Immature natural killer cell (primary cell): ENCODE measurements at places on chromosomes 2 and 18. TPM values are rescaled to one million over a fixed set of nuclear protein-coding genes. Genes with fewer than 3 reads are reported as not detected.

DNA sequence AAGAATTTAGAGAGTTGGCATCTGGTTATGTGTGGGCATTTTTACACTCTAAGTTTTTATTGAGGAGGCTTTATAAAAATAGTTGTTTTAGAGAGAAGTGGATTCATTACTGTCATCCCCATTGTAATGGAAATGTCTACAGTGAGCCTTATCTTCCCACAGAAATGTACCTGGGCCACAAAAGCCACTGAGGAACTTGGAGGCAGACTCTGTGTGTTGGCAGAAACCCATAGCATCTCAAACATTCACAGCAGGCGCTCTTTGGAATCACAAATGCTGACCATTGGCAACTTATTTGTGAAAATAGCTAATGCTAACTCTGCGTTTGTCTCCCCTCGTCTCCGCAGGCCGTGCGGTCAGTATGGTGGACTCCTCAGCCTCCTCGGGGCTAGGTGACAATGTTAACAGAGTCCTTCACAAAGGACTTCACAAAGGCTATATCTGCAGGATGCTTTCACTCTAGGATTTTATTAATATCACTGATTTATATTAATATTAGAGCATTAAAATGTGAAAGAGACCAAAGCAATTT, 689.1 kb upstream of the POU3F3 start:
- no peak overlapping the region for H3K27ac ChIP-seq
- DNase-seq: no peak
- no peaks in the 10 kb centered on the region for H3K4me1 ChIP-seq
- no peaks in the 10 kb centered on the region for H3K27me3 ChIP-seq
- H3K36me3 ChIP-seq: no peaks in the 10 kb centered on the region
- no peak overlapping the region for H3K4me3 ChIP-seq

DNA sequence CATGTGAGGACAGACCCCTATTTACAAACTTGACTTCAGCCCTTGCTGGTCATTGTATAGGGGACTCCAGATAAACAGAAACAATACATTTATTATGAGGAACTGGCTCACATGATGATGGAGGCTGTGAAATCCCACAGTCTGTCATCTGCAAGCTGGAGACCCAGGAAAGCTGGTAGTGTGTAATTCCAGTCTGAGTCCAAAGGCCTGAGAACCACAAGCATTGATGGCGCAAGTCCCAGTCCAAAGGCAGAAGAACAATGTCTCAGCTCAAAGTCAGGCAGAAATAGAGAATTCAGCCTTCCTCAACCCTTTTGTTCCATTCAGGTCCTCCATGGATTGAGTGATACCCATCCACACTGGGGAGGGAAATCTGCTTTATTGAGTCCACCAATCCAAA, 28.1 kb upstream of the SPP2 start:
- peaks cover 4% of the 10 kb centered on the region for H3K36me3 ChIP-seq
- H3K27ac ChIP-seq: no peak overlapping the region
- no peak for DNase-seq
- H3K4me3 ChIP-seq: no peak overlapping the region

GRCh38 chr2:138708682-138709241, 71.4 kb downstream of the NXPH2 start:
- no peak overlapping the region for H3K27ac ChIP-seq
- H3K4me3 ChIP-seq: no peak overlapping the region
- no peaks in the 10 kb centered on the region for H3K4me1 ChIP-seq
- no peak for DNase-seq
- no peaks in the 10 kb centered on the region for H3K27me3 ChIP-seq
- H3K36me3 ChIP-seq: no peaks in the 10 kb centered on the region

DNA sequence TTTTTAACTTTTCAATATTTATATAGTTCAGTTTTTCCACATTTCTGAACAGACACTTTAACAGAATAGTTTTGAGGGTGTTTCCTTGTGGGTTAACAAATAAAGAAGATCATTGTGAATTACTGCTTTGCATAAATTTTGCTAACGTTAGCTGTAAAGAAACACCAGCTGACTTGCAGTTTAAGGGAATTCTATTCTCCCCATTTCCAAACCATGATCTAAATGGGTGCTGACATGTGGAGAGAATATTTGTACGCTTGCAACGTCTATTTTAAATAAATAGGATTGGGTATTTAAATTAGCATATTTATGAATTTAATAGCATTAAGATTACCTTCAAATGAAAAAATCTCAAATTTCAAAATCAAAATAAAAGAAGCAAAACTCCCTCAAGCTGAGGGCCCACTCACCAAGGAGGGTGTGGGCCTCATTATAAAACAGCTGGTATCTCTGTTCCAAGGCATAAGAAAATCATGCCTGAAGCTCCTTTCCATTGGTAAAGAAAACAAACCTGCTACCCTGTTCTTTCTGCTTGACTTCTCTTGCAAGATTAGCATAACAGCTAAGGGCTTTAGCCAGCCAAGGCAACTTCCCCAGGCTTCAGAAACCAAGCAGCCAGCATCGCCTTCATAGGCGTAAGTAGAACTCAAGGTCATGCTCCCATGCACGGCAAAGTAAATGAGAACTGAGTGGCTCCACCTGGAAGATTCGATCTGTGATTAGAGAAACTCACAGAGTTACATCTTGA, 3.2 kb downstream of the MRO start:
- H3K4me3 ChIP-seq: no peak overlapping the region
- H3K36me3 ChIP-seq: no peaks in the 10 kb centered on the region
- H3K4me1 ChIP-seq: no peaks in the 10 kb centered on the region
- no peak overlapping the region for H3K27ac ChIP-seq
- DNase-seq: no peak

- H3K4me1 ChIP-seq: no peaks in the 10 kb centered on the region
- no peak overlapping the region for H3K4me3 ChIP-seq
- H3K27ac ChIP-seq: no peak overlapping the region
- DNase-seq: no peak
- no peaks in the 10 kb centered on the region for H3K27me3 ChIP-seq
Measured at GRCh38 chr18:66558773-66559172, 45.1 kb downstream of the CDH19 start.

- H3K27me3 ChIP-seq: peaks cover 5% of the 10 kb centered on the region
- no peak overlapping the region for H3K27ac ChIP-seq
- H3K4me1 ChIP-seq: peaks cover 9% of the 10 kb centered on the region
- DNase-seq: no peak
- no peak overlapping the region for H3K4me3 ChIP-seq
- H3K36me3 ChIP-seq: no peaks in the 10 kb centered on the region
Measured at GRCh38 chr2:38147333-38148121, 71.6 kb upstream of the CYP1B1 start.

DNA sequence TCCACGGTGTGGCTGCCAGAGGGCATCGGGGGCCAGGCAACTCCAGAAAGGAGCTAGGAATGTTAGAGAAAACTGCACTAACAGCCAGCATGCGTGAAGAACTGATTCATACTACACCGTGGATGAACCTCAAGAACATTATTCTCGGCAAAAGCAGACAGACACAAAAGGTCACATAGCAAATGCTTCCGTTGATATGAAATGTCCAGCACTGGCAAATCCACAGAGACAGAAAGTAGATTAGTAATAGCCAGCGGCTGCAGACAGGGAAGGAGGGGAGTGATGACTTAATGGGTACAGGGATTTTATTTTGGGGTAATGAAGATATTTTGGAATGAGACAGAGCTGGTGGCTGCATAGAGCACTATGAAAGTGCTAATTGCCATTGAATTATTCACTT, 37.4 kb downstream of the SCTR start:
- no peak overlapping the region for H3K27ac ChIP-seq
- DNase-seq: no peak
- no peaks in the 10 kb centered on the region for H3K36me3 ChIP-seq
- peaks cover 10% of the 10 kb centered on the region for H3K27me3 ChIP-seq

DNA sequence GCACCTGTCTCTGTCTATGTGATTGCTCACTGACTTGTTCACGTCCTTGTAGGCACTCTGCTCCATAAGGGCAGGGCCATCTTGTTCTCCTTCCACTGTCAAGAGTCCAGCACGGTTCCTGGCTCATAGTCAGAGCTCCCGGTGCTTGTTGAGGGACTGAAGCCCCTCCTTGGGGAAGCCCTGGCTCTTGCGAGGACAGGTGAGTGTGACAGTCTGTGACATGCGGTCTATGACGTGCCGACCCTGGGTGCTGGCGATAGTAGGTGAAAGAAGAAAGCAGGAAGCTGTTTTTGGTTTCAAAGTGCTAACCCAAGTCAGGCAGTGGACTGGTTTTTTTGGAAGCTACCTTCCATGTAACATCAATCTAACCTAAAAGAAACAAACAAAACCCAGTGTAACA, 18.8 kb downstream of the TSHZ1 start:
- H3K4me1 ChIP-seq: peaks cover 68% of the 10 kb centered on the region
- H3K36me3 ChIP-seq: no peaks in the 10 kb centered on the region
- H3K27me3 ChIP-seq: no peaks in the 10 kb centered on the region
- DNase-seq: peak; percentile 39

Gene ALPI
- not detected for polyA plus RNA-seq

Gene RAMP1
- polyA plus RNA-seq: 292 TPM

Gene CFAP65
- not detected for polyA plus RNA-seq

Gene GREB1L
- polyA plus RNA-seq: 0.21 TPM

Gene TFCP2L1
- 0.02 TPM for polyA plus RNA-seq

Gene GALR1
- not detected for polyA plus RNA-seq
